Activated CD8-positive, alpha-beta memory T cell treated with anti-CD3 and anti-CD28 coated beads, Interleukin-2, amount 50 U/mL, for 48 hours (primary cell): ENCODE measurements at places on chromosomes 4 and X.
A peak's percentile ranks its signal among the peaks of the same experiment; 100 is the strongest.

DNA sequence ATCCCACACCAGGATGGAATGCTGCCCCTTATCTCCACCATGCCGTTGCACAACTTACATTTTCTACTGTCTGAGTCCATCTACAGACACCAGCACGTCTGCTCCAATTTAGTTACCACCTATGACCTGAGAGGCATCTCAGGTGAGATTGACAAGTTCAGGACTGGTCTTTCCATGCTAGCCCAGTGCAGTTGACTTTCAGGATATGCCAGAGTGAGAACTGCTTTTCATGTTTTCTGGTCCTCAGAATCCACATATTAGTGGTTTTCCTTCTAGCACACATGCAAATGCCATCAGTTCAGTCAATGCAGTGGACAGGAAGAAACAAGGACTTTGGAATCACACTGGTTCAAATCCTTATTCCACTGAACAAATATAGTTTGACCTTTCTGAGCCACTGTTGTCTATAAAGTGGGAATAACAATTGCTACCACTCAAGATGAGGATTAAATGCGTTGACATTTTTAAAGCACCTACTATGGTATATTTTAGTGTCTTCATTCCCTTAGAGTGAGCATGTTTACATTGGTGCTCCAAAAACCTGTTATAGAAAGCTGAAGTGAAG is 38.1 kb upstream of the ANXA3 start:
- no peak for DNase-seq

DNA sequence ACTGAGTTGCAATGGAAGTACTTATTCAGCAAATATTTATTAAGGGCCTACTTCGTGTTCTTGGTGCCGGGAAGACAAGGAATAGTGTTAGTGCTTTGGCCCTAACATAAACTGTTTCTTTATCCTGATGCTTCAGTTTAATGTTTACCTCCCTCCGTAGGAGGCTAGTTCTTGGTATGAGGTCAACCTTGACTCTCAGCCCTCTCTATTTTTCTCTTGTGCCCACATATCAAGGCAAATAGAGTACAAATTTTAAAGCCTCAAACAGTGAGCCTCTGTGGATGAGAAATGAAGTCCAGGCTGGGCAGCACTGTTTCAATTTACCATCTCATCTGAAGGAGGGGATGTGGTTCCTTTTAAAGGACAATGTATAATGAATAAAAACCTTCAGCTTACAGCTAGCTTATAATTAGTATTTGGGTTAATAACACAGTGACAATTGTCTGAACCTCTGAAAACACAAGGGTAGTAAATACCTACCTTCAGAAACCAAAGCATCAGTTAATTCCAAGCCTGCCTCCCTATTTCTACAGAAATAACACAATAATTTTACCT is 68.5 kb downstream of the SH3RF1 start:
- no peak for DNase-seq

- peak; percentile 48 for DNase-seq
Measured at GRCh38 chrX:153768311-153769157, 4.5 kb downstream of the PLXNB3 start.

DNA sequence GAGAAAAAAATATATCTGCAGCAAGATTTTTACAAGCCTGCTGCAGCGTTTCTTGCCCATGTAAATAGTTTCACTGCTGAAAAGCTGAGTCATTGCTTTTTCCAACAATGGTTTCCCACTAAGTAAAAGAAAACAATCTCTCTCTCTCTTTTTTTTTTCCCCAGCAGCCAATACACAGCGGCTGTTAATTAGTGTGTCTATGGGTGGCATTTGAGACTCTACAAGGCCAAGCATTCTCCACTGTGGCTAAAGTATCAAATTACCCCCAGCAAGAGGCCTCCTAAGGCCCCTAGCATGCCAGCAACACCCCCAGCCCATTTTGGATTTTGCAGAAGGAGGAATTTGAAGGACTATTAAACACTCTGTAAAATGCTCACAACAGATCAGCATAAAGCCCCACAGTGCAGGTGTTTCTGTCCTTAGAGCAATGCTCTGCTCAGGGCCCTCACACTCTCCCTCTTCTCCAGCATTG is 837.4 kb downstream of the TRIML1 start:
- DNase-seq, result no peak

- DNase-seq, result no peak
Measured at GRCh38 chr4:73690051-73690738, 50.2 kb upstream of the CXCL8 start.

DNA sequence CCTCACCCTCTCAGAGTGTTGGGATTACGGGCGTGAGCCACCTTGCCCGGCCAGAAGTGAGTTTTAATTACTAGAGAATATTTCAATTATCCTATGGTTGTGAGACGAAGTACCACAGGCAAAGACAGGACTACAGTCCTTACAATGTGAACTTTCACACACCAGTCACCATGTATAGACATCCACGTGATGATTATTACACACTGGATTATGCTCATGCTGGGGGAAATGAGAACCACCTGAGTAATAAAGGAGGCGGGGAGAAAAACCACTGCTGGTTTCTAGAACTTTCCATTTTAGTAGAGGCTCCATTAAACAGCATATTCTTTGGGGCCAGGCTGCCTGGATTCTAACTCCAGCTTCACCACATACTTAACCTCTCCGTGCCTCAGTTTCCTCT is 42.5 kb upstream of the TLR2 start:
- DNase-seq, result no peak
